ENCODE measurements at places on chromosomes 1 and 21. TPM values are rescaled to one million over a fixed set of nuclear protein-coding genes. Genes with fewer than 3 reads are reported as not detected.

DNA sequence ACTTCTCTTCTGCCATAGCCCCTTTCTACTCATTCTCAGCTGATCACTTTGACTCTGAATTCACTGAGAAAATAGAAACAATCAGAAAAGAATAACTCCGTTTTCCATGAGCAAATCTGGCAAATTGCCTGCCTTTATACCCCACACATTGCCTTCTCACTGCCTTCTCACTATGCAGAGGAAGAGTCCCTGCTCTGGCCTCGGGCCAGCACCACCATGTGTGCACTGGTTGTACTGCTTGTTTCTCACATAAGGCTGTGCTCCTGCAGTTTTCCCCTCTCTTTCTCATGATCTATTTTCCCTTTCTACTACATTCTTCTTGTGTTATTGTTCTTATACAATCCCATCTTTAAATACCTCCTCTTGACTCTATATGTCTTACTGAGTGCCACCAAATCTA lies 2.3 kb upstream of the HMGCS2 start:
- no peak for DNase-seq

Gene SAMSN1
- 86.4 TPM for total RNA-seq

Gene PEX10
- 24.2 TPM for total RNA-seq

DNA sequence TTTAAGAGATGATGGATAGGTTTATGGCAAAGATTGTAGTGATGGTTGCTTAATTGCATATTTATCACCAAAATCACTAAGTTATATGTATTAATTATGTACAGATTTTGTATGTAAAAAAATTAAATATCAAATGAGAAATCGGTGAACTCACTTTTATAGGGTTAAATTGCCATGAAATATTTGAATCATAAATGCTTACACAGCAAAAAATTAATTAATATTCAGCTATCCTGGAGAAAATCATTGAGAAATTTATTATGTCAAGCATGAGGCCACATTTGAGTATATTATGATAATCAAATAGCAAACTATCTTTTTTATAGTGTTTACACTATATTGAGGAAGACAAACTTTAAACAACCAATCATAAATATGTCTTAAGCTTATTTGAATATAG lies 239.4 kb upstream of the BRINP3 start:
- no peak for DNase-seq

Gene POU3F1
- 1.4 TPM for total RNA-seq

DNA sequence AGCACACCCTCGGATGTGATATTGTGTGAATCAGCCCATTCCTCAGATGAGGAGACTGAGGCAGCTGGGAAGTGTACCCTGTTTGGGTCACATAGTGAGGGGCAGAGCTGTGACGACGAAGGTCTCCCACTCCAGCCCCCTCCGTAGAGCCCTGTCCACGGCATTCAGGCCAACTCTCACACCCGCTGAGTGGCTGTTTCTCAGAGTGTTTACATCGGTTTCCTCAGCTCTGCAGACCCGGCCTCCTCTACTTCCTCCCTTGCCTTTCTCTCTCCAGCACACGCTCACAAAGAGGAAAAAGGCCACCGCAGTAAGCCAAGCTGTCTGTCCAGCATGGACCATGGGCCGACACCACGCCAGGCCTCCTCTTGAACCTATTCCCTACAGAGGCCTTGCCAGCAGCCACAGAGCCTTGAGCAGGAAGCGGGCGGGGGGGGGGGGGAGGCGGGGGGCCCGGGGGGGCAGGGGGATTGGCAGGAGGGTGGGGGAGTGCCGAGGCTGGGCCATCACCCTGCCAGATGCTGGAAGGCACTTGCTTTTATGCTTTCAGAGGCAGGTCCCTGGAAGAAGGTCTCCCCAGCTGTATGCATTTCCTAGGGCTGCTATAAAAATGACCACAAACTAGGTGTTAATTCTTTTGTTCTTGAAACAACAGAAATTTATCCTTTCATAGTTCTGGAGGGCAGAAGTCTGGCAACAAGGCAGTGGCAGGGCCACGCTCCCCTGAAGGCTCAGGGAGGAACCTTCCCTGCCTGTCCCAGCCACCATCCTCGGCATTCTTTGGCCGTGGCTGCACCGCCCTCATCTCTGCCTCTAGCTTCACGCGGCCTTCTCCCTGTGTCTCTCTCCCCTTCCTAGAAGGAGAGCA lies 178.4 kb downstream of the PSMG1 start:
- DNase-seq, result peak; percentile 73

DNA sequence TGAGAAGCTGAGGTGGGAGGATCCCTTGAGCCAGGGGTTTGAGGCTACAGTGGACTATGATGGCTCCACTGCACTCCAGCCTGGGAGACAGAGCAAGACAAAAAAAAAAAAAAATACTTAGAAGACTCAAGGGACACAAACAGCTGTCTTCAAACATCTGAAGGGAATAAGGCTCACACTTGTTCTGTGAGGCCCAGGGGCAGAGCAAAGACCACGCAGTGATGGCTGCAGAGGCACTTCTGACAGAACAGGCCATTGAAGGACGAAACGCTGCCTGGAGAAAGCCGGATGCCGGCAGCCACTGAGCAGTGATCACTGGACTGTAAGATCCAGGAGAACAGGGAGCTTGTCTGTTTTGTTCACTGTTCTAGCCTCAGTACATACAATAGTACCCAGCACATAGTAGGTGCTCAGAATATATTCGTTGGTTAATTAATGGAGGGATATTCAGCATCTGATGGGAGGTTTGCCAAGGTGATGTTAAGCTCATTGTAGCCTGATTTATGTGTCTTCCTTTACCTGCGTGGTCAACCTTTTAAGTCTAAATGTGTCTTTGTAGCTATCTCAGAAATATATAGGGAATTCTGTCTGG lies 12.1 kb upstream of the NDC1 start:
- DNase-seq, result no peak

Gene KCNJ15
- total RNA-seq, result 2.3 TPM

DNA sequence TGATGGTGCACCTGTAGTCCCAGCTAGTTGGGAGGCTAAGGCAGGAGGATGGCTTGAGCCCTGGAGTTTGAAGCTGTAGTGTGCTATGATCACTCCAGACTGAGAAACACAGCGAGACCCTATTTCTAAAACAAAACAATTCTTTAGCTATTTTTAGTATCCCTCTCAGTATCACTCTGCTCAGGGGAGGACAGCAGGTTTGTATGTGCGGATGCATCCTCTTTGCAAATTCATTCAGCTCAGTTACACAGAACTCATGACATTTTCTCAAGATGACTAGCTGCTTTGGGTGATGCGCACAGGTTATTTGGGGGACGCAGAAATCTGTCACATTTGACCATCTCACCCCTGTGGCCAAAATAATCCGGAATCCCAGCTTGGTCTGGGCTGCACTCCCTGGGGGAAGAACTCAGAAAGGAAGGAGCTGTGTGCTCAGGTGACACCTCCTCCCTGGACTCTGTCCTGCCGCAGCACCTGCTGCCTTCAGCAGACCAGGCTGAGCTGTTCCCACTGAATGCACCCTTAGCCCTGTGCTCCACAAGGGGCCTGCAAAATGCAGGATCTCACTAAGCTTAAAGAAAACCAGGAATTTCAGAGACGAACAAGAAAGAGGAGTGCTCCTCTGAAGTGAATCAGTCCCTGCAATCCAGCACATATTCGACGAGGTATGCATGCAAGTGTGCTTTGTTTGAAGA lies 89.5 kb upstream of the PGBD5 start:
- DNase-seq, result no peak

- DNase-seq, result no peak
Observed at GRCh38 chr1:179786815-179787685, 44.0 kb downstream of the FAM163A start.

DNA sequence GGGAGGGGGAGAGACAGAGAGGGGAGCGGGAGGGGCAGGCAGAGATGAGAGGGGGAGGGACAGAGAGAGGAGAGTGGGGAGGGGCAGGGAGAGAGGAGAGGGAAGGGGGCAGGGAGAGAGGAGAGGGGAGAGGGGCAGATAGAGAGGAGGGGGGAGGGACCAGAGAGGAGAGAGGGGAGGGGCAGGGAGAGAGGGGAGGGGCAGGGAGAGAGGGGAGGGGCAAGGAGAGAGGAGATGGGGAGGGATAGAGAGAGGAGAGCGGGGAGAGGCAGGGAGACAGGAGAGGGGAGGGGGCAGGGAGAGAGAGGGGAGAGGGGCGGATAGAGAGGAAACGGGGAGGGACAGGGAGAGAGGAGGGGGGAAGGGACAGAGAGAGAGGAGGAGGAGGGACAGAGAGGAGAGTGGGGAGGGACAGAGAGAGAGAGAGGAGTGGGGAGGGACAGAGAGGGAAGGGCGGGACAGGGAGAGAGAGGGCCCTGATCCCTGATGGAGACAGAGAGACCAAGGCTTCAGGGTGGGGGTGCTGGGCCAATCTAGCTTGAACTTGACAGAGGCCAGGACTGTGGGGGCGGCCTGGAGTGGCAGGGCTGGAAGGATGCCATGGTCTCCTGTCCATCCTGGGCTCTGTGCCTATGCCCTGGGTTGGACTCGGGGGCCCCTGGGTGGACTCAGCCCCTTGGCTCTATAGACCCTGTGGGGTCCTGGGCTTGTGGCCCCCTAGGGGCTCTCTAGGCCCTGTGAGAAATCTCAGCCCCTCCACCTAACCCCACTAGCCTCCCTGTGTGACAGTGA lies 43.6 kb downstream of the DMRTB1 start:
- DNase-seq, result no peak

Gene THEM5
- not detected for total RNA-seq

DNA sequence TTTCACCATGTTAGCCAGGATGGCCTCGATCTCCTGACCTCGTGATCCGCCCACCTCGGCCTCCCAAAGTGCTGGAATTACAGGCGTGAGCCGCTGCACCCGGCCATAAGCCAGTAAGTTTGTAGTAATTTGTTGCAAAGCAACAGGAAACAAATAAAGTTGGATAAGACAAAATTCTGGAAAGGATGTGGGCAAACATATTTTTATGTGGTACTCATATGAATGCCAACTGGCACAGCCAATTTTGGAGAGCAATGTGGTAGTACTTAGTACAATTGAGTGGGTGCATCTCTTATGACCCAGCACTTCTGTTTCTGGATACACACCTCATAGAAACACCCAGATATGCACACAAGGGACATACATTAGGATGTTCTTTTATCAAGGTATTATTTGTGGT lies 8.4 kb upstream of the IL12RB2 start:
- no peak for DNase-seq

DNA sequence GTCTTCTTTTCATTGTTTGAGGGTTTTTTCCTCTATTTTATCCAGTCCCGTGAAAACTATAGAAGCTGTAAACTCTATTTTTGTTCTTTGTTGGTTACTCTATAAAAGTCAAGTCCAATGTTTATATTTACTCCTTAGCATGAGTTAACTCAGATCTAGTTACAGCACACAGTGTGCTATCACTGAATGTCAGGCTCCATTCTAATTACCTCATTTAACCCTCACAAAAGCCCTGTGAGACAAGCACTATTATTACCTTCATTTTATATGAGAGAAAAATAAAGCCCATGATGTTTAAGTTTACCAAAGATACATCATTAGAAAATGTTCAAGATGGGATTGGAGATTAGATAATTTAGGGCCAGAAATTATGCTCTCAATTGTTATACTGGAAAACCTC lies 251.4 kb upstream of the SNX7 start:
- DNase-seq, result no peak

GRCh38 chr1:197065559-197065958 lies 1.5 kb downstream of the F13B start:
- DNase-seq, result no peak

Gene EPRS1
- 182 TPM for total RNA-seq
